CD4-positive, alpha-beta T cell treated with Interferon gamma for 1 hour (primary cell): ENCODE measurements at places on chromosomes 5 and 9.

- DNase-seq, result no peak
Observed at GRCh38 chr9:16119261-16120230, 566.7 kb downstream of the CCDC171 start.

- no peak for DNase-seq
Observed at GRCh38 chr9:127938298-127938690, 640 bp upstream of the DPM2 start.

- no peak for DNase-seq
Observed at GRCh38 chr9:130741831-130742449, 48.4 kb downstream of the EXOSC2 start.

DNA sequence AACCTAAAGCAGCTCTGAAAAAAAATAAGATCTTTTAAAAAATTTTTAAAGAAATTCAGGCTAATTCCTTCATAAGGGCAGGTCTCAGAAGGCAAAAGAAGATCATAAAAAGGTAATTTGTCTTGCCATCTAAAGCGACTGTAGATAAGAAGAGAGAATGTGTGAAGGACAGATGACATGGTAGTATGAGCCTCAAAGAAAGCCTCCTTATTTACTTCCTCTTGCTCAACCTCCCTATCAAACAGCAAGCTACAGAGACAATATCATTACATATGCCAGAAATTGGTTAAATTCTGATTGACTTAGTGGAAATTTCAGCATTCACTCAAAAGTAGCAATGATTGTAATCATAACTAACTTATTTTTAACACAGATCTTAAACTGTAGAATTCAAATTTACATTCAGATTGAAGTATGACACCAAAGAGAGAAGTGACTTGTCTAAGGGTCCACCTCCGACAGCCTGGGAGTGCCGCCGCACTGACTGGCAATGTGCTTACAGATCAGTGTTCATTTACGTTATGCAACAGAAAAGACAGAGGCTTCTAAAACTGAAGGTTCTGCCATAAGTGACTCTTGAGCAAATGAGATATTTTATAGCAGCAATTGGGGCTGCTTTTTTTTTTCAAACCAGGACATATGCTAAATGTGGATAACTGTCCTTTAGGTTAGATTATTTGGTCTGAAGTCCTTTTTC lies 132.0 kb downstream of the CEMIP2 start:
- no peak for DNase-seq

DNA sequence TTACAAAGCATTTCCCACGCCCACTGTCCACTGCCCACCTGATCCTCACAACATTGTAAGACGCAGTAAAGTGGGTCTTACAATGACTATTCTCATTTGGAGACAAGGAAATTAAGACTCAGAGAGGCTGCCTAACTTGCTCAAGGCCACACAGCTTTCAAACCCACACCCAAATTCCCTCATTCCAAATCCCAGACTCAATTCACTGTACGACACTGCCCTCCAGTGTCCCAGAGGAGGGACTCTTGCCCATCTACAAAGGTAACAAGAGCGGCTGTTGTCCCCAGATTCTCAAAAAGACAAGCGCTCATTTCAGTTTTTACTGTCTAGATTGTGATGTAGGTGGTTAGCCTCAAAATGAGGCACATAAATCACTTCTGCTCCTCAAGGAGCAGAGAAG lies 184.6 kb downstream of the ACTL7B start:
- no peak for DNase-seq

GRCh38 chr5:38165435-38165834 lies 92.9 kb upstream of the EGFLAM start:
- no peak for DNase-seq

GRCh38 chr5:14510880-14511279 lies 70.7 kb upstream of the OTULINL start:
- no peak for DNase-seq

GRCh38 chr9:116860509-116861120 lies 173.5 kb downstream of the TRIM32 start:
- DNase-seq, result no peak

DNA sequence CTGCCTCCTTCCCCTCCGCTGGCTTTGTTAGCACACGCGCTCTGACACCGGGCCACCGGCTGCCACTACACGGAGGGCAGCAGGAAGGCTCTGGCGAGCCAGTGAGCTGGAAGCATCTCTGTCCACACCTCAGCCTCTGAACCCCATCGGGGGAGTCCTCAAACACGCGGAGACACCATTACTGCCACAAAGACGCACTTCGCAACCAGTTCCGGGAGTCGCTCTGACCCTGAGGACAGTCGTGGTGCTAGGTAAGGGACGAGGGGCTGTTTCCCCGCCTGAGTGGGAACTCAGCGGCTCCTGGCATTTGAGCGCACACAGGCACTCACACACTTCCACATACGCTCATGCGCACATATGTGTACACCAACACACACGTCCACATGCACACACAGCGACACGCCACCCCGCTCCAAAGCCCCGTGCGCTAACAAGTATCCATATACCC lies 160.0 kb downstream of the C9orf152 start:
- peak; percentile 10 for DNase-seq

GRCh38 chr5:80097451-80097850 lies 62.3 kb downstream of the THBS4 start:
- no peak for DNase-seq
